Stimulated activated naive CD4-positive, alpha-beta T cell (primary cell): ENCODE measurements at places on chromosomes 1 and 21.

DNA sequence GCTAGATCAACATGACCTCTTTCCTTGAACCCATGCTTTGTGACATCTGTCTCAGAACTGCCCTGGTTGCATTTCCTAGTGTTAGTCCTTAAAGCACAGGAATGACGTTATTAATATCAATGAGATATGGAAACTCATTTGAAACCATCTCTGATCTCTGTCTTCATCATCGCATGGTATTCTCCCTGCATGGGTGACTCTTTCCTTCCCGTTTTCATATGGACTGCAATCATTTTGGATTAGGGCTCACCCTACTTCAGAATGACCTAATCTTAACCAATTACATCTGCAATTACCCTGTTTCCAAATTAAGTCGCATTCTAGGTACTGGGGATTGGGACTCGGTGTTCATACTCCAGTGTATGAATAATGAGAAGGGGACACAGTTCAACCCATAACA lies 41.7 kb upstream of the DISC1 start:
- DNase-seq: no peak

DNA sequence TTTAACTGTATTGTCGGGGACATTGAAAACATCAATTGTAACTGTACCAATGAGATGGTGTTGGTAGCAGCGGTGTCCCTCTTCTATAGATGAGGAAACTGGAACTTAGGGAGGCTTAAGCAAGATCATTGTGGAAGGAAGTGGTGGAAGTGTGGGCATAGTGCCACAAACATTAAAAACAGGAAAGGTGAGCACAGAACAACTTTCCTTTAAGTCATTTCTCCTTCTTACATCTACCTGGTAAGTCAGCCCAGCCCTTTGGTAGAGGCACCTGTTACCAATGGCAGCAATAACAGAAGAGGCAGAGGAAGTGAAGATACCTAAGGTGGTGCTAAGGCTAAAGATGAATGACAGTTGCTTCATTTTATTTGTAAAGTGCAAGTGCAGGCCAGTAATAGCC lies 12.0 kb upstream of the CTSS start:
- DNase-seq: no peak

DNA sequence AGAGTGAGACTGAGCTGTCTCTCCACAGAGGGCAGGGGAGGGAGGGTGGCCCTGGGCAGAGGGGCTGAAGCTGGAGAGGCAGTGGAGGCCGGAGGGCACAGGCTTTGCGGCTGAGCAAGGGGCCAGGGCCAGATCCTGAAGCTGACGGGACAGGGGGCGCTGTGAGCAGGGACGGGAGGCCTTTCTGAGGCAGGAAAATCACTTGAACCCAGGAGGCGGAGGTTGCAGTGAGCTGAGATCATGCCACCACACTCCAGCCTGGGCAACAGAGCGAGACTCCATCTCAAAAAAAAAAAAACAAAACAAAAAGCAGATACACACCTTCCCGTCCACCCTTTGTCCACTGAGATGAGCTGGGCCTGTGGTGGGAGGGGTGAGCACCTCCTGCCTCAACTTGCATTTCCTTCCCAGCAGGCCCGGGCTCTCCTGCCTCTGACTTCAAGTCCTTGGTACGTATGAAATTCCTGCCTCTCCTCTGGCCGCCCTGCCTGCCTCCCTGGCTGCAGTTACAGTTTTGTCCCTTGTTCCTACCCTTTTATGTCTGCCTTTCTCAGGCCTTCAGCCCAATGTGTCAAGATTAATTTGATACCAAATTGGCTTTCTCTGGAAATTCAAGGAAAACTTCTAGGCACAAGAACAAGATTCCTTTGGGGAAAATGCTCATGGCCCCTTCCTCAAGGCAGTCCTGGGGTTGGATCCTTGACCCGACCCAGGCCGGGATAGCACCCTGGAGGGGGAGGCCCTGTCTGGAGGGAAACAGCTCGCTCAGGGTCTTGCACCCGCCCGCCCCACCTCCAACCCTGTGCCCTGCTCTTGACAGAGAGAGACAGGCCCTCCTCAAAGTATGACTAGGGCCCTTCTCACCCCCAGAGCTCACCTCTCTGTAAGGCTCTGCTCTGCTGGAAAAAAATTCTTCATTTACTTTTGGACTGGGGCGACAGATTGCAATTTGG lies 11.2 kb upstream of the ADAMTSL4 start:
- no peak for DNase-seq

GRCh38 chr1:90993245-90993644 lies 28.6 kb downstream of the ZNF644 start:
- DNase-seq: no peak

DNA sequence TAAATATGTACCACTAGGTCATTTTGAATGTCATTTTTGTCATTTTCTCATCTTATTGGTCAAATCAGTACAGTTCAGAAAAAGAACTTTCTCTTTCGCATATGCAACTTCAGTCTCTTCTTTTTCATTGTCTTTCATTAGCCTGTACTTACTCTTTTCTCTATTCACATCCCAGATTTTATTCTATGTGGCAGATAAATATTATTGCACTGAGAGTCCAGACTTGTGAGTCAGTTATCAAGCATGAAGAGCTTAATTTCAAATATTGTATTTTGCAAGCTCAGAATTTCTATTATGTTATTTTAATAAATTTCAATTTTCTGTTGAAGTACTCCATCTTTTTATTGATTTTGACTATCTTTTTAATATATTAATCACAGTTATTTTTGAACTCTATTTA lies 105.2 kb upstream of the PALMD start:
- no peak for DNase-seq

GRCh38 chr1:80987106-80987505 lies 813.6 kb upstream of the ADGRL2 start:
- DNase-seq: no peak

DNA sequence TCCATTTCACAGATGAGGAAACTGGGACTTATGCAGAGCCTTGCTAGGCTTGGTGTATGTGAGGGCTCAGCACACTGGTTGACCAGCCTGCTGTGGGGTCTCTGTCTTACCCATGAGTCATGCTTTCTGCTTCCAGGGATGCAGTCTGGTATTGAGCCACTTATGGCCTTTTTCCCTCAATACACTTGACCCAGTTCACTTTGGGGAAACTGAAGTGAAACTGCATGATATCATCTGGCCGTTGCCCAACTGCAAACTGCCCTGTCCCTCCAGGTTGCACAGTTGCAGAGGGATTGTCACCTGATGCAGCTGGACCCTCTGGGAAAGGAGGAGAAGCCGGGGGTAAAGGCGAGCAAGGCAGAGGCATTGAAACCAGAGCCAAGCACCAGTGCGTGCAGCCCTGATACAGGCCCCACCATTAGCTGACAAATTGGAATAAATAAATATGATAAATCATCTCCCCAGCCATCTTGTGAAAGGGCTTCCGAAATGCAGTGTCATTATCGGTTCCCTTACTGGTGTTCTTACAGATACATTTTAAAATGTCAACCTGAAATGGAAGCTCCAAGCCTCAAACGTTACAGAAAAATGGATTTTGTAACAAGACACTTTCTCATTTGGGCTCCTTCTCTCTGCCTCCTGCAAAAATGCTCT lies 39.3 kb upstream of the DUSP10 start:
- DNase-seq: no peak

- DNase-seq: no peak
Observed at GRCh38 chr1:227685807-227686206, 49.3 kb downstream of the JMJD4 start.

- DNase-seq: no peak
Observed at GRCh38 chr1:175198332-175198731, 5.8 kb upstream of the KIAA0040 start.

DNA sequence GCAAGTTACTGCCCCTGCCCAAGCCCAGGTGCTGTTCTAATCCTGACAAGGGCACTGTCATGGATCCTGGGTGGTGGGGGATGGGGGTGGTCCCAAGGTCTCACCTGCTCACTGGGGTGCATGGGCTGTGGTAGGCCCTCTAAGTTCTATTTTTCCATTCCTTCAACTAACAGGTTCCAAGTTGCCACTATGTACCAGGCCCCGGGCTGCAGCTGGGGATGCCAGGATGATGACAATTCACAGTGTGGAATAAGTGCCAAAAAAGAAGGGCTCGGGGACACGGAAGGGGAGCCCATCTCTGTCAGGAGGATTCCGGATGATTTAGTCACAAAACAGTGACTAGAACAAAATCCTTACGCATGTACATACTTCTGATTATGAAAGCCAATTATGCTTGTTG lies 76.0 kb downstream of the STUM start:
- DNase-seq: no peak

- no peak for DNase-seq
Observed at GRCh38 chr1:244084763-244085162, 33.7 kb downstream of the ZBTB18 start.

- no peak for DNase-seq
Observed at GRCh38 chr1:221641811-221642210, 100.1 kb downstream of the DUSP10 start.

GRCh38 chr1:204131978-204132377 lies 19.9 kb downstream of the ETNK2 start:
- no peak for DNase-seq

DNA sequence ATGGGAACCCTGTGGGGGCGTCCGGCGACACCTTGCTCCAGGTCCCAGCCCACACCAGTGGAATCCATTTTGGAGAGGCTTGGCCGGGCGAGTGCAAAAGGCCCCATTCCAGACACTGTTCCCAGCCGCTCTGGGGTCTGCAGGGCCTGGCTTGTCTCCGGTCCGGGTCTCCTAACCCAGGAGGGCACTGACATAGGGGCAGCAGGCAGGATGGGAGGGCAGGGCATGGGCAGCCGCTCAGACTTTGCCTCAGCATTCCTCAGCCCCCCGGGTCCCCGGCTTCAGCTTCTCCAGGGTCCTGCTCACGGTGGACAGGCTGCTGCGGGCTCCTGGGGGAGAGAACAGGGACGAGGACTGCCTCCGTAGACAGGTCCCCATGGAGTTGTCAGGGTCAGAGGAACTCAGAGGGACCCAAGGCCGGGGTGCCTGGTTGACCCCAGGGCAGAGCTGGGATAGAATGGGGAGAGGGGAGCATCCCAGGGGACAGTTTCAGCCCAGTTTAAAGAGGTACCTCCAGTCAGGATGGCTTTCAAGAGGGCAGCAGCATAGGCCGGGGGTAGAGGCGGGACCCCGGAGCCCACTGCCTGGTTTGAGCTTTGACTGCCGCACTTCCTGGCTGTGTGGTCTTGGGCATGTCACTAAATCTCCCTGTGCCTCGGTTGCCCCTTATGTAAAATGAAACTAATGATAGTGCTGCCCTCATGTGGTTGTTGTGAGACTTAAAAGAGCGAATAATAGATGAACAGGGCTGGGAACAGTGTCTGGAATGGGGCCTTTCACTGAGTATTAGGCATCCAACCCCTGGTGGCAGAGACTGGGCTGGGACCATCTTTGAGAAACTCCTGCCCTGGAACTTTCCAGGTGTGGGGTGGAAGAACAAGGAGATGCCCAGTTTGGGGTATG lies 3.7 kb downstream of the KNCN start:
- peak; percentile 3 for DNase-seq

DNA sequence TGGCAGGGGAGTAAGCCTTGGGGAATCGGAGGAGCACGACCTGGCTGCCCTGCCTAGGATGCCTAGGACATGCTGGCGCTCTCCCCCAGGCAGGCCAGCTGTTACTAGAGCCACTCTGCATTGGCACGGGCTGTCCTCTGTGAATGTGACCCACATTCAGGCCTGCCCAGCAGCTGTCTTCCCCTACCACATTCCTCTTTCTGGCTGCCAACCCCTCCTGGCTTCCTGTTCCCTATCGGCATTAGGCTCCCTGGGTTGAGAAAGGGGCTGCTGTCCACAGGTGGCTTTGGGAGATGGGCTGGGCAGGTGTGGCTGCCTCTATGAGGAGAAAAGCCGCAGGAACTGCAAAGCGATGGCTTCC lies 2.3 kb upstream of the NFASC start:
- no peak for DNase-seq

GRCh38 chr1:22930240-22930912 lies 42.3 kb downstream of the LACTBL1 start:
- DNase-seq: no peak

DNA sequence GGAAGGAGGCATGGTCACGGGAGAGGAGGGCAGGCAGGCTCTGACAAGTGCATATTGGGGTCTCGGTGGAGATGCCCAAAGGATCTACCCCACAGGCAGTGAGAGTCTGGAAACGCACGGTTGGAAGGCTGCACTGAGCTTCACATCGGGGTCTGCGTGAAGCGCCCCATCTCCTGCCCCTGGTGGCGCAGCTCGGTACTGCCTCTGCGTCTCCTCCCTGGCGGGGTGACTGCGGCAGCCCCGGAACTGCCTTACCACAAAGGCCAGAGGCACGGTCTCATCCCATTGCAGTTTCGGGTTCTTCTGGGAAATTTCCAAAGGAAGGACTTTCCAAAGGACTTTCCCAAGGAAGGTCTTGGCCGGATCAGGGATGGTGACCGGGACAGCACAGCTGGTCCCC lies 69.2 kb upstream of the AJAP1 start:
- no peak for DNase-seq

GRCh38 chr1:203440771-203441170 lies 34.8 kb upstream of the PRELP start:
- no peak for DNase-seq

- no peak for DNase-seq
Observed at GRCh38 chr1:156320560-156320959, 17.5 kb downstream of the CCT3 start.

GRCh38 chr1:220336391-220337031 lies 64.3 kb upstream of the RAB3GAP2 start:
- no peak for DNase-seq

- no peak for DNase-seq
Observed at GRCh38 chr1:100321506-100321905, 30.8 kb upstream of the CDC14A start.

GRCh38 chr1:22883406-22883805 lies 89.3 kb downstream of the LACTBL1 start:
- DNase-seq: no peak

DNA sequence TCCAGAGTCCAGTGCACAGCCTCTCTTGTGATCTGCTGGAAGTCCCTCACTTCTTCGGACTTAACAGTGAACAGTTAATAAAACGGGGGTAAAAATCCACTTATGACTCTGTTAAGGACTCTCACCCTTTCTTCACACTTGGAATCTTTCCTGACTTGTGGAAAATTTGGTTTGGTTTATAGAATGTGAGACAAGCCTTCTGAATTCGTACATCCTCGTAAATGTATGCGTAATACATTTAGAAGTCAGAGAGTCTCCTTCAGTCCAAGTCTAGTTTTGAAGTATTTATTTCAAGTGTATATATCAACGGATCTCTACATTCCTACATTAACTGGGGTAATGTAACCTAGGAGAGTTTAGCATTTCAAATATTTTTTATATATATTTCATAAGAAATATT lies 270.4 kb downstream of the KCNJ6 start:
- no peak for DNase-seq

DNA sequence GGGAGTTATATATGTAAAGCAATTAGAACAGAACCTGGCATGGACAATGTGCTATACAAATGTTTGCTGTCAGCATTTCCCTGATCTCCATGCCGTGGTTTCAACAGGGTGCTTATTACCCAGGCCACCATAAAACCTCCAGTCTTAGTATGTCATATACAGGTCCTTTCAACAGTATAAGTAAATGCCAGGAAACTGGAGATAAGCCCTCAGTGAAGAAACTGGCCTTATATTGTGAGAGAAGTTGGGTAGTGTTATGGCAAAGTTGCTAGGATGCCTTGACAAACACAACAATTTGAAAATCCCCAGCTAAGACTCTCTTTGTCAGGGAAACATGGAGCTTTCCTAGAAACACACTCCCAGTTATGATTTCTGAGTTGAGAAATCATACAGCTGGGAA lies 850.2 kb upstream of the ADAMTS5 start:
- no peak for DNase-seq
